ENCODE measurements at places on chromosomes 12 and 14.

DNA sequence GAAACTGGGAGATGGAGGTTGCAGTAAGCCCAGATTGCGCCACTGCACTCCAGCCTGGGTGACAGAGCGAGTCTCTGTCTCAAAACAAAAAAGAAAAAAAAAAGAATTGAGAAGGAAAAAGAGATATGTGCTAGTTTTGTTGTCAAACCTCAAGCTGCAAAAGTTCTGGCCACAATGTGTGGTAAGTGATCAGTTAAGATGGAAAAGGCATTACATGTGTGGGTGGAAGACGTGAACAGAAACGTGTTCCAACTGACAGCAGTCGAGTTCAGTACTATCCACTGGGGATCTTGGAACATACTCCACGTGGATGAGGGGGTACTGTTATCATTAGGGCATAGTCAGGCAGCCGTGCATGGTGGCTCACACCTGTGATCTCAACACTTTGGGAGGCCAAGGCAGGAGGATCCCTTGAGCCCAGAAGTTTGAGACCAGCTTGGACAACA, 17.3 kb downstream of the GPR68 start:
- DNase-seq, result no peak

- DNase-seq, result no peak
Observed at GRCh38 chr12:107518868-107519267, 166.7 kb upstream of the PWP1 start.

- no peak for DNase-seq
Observed at GRCh38 chr12:27732281-27732680, 21.6 kb downstream of the MRPS35 start.

- no peak for DNase-seq
Observed at GRCh38 chr14:91801358-91801757, 66.0 kb downstream of the TC2N start.

DNA sequence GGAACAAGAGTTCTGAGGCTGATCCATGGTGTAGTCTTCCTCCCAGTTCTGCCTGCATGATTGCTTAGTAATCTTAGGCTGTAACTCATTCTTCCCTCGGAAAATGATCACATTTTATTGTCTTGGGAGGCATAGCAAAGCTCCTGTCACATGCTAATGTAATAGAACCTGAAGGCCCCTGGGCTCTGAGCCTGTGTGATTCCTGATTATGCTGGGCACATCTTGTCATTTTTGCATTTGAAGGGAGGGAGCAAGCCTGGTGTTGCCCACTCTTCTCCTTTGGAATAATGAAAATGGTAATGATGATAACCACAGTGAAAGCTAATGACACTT, 215.4 kb downstream of the MSRB3 start:
- DNase-seq, result no peak

Data from tibial nerve (tissue), 4 donors.